ENCODE measurements at places on chromosomes 2 and 18.

DNA sequence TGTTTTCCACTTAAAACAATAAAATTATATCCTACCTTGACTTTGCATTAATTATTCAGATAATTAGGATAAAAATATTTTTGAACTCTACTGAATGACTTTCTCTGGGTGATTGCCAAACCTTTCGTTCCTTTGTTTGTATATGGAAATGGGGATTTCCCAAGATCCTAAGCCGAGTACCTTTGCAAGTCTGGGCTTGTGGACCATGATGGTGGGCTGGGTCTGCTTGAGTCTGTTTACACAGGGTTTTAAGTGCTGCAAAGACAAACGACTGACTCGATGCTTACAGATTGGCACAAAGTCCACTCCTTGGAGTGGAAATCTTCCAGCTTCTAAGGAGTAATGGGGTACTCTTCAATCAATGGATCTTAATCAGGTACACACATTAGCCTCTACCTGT, 659.5 kb downstream of the TSN start:
- no peak for DNase-seq

GRCh38 chr2:7242189-7242867, 325.1 kb downstream of the RNF144A start:
- DNase-seq, result no peak

DNA sequence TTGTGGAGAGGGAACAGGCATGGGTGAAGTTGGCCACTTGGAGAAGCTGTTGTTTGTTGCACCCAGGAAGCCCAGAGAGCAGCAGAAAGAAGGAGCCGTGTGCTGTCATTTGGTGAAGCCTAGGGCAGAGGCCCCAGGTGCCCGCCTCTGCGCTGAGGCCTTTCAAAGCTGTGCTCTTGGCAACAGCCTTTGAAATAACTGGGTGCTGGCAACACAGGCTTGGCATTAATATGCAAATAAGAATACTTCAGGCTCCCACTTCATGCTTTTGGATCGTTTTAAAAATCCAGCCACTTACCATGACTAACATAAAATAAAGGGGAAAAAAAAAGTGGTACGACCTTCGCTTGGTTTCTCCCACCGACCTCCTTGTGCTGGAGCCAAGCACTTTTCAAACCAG, 41.1 kb downstream of the DHRS9 start:
- DNase-seq, result no peak

DNA sequence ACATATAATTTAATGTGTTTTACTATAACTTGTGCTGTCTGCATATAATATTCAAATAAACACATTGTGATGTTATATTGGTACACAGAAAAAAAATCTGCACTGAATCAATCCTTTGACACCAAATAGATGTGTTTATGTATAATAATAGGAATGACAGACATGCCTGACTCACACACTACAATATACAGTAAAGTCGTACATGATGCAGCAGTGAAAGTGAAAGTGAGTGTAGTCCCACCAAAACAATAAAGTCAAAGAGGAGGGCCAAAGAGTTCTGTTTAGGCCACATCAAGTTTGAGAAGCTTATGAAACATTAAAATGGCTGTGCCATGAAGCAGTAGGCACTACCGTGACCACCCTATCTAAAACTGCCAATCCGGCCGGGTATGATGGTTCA, 8.2 kb upstream of the RBM44 start:
- DNase-seq, result no peak

- no peak for DNase-seq
Observed at GRCh38 chr2:1505031-1505441, 91.8 kb downstream of the TPO start.

- DNase-seq, result no peak
Observed at GRCh38 chr2:191936882-191937405, 90.1 kb upstream of the CAVIN2 start.

DNA sequence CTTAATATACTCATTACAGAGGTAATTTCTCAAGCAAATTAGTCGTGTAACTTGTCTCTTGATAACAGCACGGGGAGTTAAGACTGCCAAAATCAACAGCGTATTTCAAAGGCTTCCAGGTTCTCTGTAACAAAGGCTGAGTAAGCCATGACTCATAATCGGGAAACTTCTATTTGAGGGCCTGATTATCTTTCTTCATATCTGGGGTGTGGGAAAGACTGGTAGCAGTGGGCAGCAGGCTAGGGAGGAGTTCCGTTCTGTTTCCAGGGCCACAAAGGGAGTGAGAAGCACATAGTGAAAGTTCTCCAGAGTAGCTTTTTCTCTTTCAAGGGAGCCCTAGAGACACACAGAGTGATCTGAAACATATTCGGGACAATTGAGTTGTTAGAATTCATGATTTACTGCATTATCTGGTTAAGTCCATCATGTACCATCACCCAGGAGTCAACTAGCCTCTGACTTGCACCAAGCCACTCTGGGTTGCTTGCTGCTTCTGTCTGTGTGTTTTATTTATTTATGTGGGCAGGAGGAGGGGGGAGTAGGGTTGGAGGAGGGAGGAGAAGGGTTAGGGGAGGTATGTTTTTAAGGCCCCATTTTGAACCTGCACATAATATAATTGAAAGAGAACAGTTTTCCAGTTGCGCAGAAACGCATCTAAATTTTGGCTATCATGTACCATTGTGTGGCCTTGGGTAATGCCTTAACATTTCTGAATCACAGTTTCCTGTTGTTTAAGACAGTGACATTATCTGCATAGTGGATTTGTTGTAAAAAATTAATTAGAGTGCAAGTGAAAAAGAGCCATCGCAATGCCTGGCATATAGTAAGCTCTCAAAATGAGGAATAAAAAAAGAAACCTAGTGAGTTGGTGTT, 80.5 kb upstream of the ITPRID2 start:
- DNase-seq, result no peak

DNA sequence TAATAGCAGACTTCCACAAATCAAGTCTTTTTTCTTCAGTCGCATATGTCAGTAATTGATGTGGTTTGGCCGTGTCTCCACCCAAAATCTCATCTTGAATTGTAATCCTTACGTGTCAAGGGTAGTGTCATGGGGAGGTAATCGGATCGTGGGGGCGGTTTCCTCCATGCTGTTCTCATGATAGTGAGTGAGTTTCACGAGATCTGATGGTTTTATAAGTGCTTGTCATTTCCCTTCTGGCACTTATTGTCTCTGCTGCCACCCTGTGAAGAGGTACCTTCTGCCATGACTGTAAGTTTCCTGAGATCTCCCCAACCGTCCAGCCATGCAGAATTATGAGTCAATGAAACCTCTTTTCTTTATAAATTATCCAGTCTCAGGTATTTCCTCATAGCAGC, 478.8 kb downstream of the PTPRM start:
- DNase-seq, result no peak

DNA sequence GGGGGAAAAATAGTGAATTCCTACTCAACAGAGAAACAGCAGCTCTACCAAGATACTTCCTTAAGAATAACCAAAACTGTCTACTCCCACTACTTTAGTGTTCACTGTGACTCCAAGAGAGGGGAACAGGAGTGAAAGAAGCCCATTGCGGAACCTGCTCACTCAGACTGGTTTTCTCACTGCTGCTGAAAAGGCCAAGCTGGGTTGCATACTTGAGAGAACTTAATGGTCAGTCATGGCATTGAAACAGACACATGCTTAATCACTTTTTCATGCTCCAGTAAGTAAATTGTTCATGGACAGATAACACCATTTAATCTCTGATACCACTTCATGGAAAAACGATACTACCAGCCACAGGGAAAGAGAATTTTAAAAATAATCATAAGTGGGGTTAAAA, 35.7 kb upstream of the SLC8A1 start:
- DNase-seq, result no peak

All from GOT3 (cell line).